ENCODE measurements at places on chromosomes 6 and 20.

DNA sequence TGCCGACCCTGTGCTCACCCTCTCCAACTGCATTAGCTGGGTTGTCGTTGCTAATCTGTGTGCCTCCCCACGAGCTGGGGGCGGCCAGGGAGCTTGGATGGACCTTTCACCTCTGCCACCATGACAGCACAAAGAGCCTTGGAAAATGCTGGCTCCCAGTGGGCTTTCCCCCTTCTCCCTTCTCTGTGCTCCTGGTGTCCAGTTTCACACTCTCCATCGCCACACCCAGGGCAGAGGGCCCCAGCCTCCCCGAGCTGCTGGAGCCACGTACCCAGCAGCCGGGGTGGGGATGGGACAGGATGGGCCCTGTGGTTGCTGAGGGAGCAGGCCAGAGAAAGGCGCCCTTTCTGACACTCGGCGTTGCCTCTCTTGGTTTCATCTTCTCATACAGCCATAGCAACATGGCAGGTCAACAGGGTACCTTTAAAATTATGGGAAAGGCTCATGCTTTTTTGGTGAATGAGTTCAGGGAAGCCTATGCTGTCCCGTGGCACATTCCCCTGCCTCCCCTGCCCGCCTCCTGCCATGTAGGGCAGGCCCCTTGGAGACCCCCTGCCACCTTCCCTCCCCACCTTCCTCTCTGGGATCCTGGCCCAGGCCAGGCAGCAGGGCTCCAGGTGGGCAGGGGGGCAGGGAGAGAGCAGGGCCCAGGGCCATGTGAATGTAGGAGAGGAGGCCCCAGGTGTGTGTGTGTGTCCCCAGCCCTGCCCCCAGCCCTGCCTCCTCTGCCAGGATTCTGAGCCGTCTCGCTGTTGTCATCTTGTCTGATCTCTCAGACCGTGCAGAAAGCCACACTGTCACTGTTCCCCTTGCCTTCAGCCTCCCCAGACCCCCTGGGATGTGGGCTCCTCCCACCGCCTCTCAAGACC lies 85.2 kb upstream of the CCDC167 start:
- DNase-seq, result no peak

DNA sequence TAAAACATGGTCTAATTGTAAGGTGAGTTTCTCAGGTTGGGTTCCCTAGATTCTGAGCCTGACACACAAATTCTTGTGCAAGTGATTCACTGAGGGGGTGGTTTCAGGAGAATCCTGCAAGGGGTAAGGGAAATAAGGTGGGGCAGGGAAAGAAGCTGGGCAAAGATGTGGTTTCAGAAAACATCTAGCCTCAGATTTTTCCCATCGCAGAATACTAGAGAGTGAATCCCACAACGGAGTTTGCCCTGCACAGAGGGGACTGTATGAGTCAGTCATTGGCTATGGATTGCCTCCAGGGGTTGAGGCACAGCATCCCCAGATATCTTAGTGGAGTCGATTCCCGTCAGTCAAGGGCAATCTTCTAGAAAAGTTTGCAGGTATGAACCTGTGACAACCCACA lies 65.2 kb downstream of the PRL start:
- no peak for DNase-seq

- no peak for DNase-seq
Observed at GRCh38 chr6:56742122-56742791, 99.6 kb upstream of the DST start.

GRCh38 chr6:35719830-35720733 lies 16.8 kb upstream of the ARMC12 start:
- DNase-seq, result no peak

DNA sequence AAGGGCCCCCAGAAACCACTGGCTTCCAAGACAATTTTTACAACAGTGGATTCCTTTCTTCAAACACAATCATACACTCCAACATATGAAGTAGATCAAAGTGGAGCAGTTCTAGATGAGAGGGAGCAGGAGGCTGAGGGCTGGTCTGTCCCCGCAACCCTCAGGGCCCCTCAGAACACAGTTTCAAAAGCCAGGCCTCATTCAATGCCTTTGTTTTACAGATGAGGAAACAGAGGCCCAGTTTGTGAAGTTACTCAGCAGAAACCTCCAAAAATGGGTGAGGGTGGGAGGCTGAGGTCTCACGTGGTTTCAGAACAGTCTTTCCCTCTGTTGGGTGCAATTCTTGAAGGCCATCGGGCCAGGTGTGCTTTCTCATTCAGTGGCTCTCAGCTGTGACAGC lies 134.9 kb downstream of the SCML4 start:
- no peak for DNase-seq

DNA sequence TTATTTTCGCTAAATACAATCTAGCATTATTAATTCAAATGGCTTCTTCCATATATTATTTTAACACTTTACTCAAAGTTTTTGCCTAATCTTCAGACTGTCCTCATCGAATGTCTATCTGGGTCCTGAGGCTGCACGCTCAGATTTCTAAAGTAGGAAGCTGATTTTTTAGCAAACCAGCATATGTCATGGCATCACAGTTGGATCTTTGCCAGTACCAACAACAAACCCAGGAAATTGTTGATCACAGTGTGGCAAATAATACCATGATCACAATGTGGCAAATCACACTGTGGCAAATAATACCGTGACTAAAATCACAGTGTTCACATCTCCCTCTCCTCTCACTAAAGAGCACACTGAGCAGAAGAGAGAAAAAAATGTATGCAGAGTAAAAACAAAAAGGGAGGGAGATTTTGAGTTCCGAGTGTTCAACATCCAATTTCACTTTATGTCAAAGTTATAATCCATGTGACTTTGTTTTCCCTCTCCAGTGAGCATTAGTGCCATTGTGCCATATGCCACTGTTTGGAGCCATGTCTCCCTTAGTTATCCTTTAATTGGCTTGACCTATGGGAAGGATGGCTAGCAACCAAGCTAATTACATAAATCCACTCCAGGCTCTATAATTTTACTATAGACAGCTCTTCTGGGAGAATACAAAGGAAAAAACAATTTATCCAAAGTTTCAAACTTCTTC lies 1059.6 kb downstream of the HACE1 start:
- DNase-seq, result no peak

DNA sequence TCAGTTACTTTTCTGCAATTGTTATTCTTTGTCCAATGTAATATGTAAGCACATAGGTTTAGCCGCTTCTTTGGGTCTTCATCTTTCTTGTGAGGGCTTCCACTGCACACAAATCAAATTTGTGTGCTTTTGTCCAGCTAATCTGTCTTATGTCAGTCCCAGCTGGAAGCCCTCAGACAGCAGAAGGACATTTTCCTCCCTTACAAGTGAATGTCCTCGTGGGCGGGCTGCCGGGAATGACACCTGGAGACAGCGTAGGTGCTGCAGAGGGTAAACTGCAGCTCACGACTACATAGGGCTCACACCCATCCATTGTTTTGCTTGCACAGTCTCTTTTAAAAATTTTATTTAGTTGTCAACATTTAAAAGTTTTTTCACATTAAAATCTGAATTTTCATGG lies 24.6 kb upstream of the PPP1R14C start:
- no peak for DNase-seq

DNA sequence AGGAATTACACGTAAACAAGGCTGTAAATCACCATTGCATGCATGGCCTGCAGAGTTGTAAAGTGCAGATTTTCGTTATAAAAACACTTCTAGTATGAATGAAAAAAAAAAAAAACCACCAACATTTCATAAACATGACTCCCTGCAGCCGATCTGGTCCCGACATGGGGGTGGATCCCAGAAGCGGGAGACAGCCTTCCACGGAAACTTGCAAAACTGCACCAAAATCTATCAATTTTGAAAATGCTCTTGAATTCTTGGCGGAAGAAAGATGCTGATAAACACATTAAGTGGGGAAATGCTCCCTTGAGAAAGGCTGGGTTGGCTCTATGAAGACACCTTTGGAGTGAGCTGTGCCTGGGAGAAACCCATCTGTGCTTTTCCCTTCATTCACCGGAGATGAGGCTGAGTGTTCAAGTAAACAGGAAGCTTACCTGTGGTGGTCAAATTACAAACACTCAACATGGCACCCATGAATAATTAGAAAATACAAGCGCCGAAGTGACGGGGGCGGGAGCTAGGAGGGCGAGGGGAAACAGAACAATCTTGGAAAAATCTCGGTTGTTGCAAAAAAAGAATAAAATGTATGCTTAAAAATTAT lies 845 bp upstream of the ANKRD60 start:
- no peak for DNase-seq

DNA sequence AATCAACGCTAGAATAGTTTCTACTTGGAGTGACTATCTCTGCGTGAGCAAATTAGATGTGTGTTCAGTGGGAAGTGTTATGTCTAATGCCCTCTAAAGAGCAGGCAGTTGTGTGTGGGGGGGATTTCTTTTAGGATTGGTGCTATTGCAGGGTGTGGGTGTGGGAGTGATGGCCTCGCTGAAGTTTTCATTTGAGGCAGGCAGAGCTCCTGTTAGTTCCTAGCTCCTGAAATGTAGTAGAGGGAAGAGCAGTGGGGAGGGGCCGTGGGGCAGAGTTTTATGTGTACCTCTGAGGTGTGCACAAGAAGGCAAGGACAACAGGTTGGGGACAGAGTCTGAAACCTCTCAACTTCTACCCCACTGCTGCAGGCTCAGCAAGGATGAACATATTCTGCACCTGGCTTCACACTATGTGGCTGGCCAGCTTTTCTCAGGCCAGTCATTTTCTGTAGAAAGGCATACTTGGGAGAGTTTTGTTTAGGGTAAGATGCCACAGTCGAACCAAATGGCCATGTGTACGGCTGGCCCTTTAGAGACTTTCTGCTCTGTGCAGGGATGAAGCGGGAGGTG lies 229.2 kb upstream of the SUPT3H start:
- no peak for DNase-seq

DNA sequence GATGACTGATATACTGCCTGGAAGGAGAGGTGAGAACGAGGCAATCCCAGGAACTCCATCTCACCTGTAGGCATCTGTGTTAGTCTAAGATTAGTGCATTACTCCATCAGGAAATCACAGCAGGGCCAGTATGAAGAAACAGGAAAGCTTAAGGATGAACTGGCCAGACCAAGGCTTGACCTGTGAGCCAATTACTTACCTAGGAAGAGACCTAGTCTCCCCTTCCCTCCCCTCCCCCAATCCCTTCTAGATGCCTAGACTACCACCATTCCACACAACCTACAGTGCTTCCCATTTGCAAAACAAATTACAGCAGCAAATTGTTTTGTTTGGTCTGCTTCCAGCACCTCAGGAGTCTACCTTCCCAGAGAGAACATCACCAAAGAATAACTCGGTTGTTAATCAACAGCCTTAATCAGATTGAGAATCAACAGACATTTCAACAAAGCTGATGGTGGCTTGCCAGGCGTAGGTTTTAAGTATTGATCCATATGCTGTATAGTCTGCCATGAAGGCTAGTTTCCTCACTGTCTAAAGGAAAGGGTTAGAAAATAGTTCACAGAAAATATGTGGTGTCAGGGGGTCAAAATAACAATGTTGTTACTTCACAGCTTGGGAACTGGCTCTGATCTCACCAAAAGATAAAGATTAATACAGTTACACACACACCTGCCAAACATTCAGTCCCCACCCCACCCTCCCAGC lies 10.1 kb downstream of the PKHD1 start:
- DNase-seq, result no peak

DNA sequence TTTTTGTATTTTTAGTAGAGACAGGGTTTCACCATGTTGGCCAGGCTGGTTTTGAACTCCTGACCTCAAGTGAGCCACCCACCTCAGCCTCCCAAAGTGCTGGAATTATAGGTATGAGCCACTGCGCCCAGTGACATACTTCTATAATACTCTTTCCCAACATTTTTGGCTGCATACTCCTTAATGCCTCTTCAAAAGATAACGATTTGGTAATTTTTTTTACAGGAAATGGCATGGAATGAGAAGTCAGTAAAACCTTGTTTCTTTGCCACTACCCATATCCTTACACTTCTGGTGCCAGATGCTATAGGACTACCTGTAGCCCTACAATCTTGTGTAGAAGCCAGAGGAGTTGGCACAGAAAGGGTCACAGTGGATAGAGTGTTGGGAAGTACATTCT lies 41.4 kb upstream of the SGK1 start:
- no peak for DNase-seq

- DNase-seq, result no peak
Observed at GRCh38 chr6:128333581-128334223, 186.7 kb downstream of the PTPRK start.

- no peak for DNase-seq
Observed at GRCh38 chr6:72559555-72559954, 62.3 kb upstream of the KCNQ5 start.

- DNase-seq, result peak; percentile 92
Observed at GRCh38 chr6:51049288-51049982, 230.8 kb downstream of the TFAP2B start.

DNA sequence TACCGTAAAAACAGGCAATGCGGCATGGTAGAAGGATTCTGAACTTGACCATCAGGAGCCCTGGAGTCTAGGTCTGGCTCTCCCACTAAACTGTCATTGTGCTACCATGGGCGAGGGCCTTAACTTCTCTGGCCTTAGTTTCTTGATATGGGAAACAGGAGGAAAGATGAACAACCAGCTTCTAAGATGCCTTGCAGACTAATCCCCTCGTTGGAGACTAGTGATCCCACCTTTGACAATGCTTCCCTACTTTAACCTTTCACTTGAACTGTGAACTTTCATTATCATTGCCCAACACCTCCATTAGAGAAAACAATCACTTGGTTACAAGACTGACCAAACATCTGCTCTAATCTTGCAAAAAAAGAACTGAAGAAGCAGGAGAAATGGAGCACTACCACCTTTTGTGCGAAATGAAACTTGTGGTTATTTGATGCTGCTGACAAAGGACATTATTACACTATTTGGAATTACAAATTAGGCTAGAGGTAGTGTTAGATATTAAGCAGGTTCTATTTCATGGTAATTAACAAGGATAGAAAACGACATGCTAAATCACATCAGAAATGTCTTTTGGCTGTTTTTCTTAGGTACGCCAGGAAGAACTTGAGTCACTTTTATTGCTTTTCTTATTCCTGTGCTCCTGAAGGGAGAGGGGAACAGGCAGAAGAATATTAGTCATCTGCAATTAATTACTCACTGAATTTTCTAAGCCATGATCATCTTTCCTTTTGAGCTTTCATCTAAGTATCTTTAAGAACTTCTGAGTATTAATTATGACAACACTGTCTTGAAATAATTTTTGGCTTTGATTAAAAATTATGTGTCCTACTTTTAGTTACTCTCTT lies 39.1 kb upstream of the ARHGAP18 start:
- DNase-seq, result no peak

DNA sequence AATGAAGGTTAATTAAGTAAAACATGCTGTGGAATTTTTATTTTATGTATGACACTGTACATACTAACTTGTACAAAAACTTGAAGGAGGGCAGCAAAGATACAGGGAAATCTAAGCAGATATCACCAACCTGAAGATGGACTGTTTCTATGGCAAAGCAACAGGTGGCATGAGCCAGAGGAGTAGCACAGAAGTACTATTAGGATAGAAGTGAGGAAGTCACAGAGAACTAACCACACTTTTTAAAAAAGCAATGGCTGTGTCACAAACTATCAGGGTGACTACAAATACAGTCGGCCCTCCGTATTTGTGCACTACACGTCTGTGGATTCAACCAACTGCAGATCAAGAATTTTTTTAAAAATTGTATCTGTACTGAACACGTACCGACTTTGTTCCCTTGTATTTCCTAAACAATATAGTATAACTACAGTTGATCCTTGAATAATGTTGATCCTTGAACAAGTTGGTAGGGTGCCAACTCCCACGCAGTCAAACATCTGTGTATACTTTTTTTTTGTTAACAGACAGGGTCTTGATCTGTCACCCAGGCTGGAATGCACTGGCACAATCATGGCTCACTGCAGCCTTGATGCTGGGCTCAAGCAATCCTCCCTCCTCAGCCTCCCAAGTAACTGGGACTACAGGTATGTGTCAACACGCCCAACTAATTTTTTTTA lies 61.0 kb downstream of the NUDT3 start:
- DNase-seq, result no peak
